ENCODE measurements at places on chromosomes 2 and 18.

DNA sequence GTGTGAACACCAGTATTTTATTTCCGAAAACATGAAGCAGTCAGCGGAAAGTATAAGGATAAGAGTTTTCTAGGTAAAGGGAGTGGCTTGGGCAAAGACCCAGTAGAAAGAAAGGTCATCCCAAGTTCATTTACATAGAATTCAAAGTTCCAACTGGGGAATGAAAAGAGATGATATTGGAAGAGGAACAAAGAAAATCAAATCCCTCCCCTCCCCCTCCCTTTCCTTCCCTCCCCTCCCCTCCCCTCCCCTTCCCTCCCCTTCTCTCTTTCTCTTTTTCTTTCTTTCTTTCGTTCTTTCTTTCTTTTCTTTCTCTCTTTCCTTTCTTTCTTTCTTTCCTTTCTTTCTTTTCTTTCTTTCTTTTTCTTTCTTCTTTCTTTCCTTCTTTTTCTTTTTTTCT lies 675.7 kb upstream of the NRXN1 start:
- no peak for DNase-seq

- no peak for DNase-seq
Measured at GRCh38 chr2:21102356-21102755, 21.4 kb upstream of the TDRD15 start.

DNA sequence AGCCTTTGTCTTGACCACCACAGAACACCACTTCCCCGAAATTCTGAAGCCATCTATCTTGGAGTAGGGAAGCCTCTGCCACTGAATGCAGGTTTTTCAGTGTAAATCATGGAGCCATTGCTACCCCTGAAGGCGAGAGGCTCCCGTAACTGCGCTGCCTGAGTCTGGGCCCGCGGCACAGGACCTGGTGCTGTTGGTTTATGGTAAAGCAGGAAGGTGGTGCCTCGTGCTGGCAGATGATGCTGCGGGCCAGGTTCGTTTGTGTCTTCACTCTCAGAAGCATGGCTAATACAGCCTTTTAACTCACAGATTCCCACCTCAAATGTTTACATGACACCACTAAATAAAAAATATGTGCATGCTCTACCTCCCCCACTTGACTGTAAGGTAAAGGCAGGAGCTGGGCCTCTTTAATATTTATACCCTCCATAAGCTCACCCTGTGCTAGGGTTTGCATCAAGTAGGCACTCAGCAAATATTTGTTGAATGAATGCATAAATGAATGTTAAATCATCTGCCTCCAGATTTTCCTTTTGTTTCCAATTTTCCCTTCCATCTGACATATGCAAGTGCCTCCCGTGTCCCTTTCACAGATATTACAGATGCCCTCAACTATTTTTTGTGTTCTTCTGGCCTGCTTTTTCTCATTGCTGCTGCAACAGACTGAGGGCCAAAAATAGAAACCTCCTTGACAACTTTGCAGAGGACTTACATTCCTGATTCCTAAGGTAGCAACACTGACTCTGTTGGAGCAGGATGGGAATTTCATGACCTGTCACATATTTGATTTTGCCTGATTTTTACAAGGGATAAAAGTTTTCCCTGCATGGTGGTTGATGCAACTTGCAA lies 83.5 kb upstream of the CPO start:
- DNase-seq = no peak

GRCh38 chr2:72992734-72993102 lies 75.4 kb downstream of the EMX1 start:
- DNase-seq = no peak

DNA sequence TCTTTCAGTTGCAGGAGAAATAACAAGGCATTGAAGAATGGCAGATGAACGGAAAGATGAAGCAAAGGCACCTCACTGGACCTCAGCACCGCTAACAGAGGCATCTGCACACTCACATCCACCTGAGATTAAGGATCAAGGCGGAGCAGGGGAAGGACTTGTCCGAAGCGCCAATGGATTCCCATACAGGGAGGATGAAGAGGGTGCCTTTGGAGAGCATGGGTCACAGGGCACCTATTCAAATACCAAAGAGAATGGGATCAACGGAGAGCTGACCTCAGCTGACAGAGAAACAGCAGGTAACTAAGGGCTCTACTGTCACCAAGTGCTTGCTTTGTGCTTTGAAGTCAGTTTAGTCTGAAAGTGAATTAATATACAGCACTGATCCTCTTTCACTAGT lies 118.5 kb upstream of the UNC80 start:
- DNase-seq = no peak

Data from GM04504 (cell line).